ENCODE measurements at places on chromosomes 6 and 20.

GRCh38 chr6:14212020-14212419, 94.4 kb downstream of the CD83 start:
- no peak for DNase-seq

GRCh38 chr6:99501762-99502161, 13.5 kb downstream of the USP45 start:
- DNase-seq = no peak

- no peak for DNase-seq
These were observed 47.6 kb downstream of the GRM4 start for GRCh38 chr6:34098045-34098936.

- DNase-seq = no peak
These were observed 14.6 kb upstream of the TOX2 start for GRCh38 chr20:43900121-43900466.

- DNase-seq = no peak
These were observed 31.8 kb downstream of the EZR start for GRCh38 chr6:158787395-158787794.

- DNase-seq = no peak
These were observed 52.1 kb downstream of the TRAF3IP2 start for GRCh38 chr6:111553580-111553979.

DNA sequence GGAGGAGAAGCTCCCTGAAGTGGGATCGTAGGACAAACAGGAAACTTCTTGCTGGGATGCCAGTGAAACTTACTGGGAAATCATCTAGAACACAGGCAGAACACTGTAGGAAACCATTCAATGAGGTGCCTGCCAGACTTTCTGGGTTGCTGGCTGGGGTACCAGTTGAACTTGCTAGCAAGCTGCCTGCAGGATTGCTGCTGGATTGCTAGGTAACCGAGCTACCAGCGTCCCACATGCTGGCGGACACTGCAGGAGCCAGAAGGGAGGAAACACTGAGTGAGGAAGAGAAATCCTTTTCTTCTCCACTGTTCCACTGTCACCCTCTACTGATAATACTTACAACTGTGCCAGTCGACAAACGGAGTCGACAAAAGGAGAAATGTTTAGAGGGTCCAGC, 91.3 kb upstream of the SLC35B3 start:
- no peak for DNase-seq
